CD4-positive, alpha-beta T cell treated with Interferon alpha-2 for 1 hour (primary cell): ENCODE measurements at places on chromosomes 1 and 21.

DNA sequence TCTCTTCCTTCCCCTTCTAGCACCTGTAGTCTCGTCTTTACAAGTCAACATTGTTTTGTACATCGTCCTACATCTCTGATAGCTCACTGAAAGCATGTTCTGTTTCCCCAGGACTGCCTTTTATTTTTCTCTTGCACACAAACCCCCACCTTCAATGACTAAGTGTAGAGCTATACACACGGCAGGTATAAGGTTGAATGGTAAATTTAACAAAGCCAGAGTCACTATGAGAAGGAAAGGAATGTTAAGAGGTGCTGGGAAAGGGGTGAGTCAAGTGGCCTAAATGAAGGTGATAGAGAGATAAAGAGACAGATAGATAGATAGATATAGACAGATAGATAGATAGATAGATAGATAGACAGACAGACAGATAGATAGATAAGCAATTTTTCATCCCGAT is 134.3 kb upstream of the ATP1B1 start:
- DNase-seq, result no peak

GRCh38 chr1:55519276-55519675 is 304.1 kb upstream of the USP24 start:
- no peak for DNase-seq

DNA sequence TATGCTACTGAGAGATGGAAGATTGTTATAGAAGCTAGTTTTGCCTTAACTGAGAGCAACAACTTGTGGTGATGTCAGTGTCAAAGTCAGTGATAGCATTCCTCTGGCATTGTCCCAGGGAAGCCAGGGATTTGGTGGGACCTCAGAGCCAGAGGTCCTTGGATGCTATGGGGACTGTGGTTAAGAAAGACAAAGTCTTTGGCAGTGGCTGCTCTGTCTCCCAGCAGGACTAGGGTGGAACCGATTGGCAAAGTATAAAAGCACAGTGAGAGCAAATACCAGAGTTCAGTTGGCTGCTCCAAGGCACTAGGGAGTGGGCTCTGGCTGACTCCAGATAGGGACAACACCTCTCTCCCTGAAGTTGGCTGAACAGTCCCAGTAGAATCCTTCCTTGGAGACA is 104.8 kb downstream of the GDAP2 start:
- no peak for DNase-seq

DNA sequence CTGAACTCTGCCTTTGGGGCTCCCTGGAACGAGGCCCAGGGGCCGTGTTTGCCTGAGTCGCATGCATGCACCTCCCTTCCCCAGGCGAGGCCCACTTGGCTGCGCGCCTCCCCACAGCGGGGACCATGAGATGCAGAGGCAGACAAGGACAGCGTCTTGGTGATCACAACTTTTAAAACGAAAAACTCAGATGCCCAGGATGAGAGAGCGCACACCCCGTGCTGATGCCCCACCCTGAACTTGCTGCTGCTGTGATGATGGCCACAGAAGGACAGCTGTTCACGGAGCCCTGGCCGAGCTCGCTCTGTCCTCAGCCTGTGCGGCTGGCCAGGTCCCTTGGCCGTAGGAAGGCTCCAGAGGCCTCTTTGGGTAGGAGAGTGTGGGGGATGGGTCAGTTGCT is 11.4 kb upstream of the PRMT2 start:
- no peak for DNase-seq

GRCh38 chr1:47449822-47450552 is 12.1 kb downstream of the FOXD2 start:
- no peak for DNase-seq

DNA sequence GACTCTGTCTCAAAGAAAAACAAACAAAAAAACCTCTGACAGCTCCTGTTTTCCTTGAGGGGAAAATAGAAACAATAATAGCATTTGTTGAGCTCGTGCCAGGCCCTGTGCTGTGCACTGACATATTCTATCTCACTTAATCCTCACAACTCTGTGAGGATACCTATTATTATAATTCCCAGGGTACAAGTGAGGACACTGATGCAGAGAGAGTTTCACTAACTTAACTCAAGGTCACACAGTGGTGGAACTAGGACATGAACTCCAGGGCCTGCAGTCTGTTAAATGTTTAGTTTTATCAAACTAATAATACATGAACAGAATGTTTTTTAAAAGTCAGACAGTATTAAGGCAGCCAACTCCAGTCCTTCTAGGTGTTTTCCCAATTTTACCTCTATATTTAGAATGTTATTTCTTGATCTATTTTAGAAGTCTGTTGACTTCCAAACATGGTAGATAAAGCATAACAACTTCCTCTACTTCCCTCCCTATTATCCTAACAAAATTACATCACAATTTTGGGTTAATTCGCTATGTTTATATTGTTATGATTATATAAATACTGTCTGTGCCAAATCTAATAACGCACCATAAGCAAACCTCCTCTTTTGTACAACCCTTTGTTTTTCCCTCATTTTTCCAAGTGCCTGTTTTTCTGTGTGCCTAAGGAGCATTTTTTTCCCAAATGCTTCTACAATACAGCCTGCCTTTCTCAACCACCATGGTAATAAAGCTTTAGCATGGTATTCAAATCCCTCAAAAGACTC is 4.9 kb downstream of the FNDC5 start:
- no peak for DNase-seq

- no peak for DNase-seq
These were observed 16.1 kb downstream of the TMEM201 start for GRCh38 chr1:9604836-9605235.

- no peak for DNase-seq
These were observed 5.3 kb downstream of the GALNT2 start for GRCh38 chr1:230072296-230072695.

GRCh38 chr1:1270813-1271212 is 2.8 kb downstream of the UBE2J2 start:
- no peak for DNase-seq
